ENCODE measurements at places on chromosomes 6 and 20. TPM values are rescaled to one million over a fixed set of nuclear protein-coding genes. Genes with fewer than 3 reads are reported as not detected.

HLA-DOA gene
- total RNA-seq: not detected

SPTLC3 gene
- total RNA-seq: not detected

EPHA7 gene
- 0.04 TPM for total RNA-seq

BPIFA1 gene
- not detected for total RNA-seq

LCA5 gene
- total RNA-seq: 1.3 TPM

All from A549 treated with ZK216348 at 1 μM for 4 hours (cell line).